Activated CD4-positive, alpha-beta T cell treated with anti-CD3 and anti-CD28 coated beads for 48 hours (primary cell): ENCODE measurements at places on chromosomes 1 and 21.
A peak's percentile ranks its signal among the peaks of the same experiment; 100 is the strongest.

- no peak for DNase-seq
Measured at GRCh38 chr1:216682752-216683151, 40.5 kb downstream of the ESRRG start.

DNA sequence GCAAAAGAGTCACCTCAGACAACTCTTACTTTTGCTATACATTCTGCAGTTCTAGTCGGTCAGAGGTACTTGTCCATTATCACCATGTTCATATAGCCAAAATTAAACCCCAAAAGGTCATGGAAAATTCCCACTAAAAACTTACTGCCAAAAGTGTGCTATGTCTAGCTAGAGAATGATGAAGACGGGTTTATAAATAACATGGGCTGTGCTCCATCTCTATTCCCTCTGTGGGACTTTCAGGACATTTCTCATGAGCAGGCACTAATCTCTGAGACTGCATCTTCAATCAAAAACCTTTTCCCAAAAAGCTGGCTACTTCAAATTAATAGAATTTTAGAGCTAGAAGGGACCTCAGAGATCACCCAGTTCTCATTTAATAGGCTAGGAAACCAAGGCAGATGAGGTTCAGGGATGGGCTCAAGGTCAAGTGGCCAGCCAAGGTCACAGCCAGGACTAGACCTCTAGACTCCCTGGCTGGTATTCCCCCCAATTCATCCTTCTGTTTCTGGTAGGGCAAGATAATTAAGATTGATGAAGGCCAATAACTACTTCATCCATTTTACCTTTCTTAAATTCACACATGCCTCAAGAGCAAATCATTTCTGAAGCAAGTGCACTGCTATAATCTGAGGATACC, 21.0 kb upstream of the MOB3C start:
- DNase-seq: no peak

GRCh38 chr1:228021355-228022030, 14.7 kb downstream of the WNT3A start:
- no peak for DNase-seq

- no peak for DNase-seq
Measured at GRCh38 chr1:43522776-43523480, 7.8 kb upstream of the PTPRF start.

- no peak for DNase-seq
Measured at GRCh38 chr1:76291191-76291590, 216.6 kb downstream of the ST6GALNAC3 start.

DNA sequence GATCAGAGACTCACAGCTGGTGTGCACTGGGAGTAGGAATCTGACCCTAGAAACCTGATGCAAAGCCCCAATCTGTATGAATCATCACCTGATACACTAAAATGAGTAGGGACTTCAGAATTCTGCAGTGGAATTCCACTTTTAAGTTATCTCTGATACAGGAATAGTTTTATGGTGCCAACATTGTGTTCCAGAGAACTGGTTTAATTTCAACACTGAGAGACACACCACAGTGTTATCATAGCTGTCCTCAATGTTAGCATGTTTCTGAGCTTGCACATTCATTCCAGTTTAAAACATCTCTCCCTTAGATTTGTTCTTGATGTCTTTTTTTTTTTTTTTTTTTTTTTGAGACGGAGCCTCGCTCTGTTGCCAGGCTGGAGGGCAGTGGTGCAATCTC, 7.1 kb downstream of the UTS2 start:
- DNase-seq: no peak

DNA sequence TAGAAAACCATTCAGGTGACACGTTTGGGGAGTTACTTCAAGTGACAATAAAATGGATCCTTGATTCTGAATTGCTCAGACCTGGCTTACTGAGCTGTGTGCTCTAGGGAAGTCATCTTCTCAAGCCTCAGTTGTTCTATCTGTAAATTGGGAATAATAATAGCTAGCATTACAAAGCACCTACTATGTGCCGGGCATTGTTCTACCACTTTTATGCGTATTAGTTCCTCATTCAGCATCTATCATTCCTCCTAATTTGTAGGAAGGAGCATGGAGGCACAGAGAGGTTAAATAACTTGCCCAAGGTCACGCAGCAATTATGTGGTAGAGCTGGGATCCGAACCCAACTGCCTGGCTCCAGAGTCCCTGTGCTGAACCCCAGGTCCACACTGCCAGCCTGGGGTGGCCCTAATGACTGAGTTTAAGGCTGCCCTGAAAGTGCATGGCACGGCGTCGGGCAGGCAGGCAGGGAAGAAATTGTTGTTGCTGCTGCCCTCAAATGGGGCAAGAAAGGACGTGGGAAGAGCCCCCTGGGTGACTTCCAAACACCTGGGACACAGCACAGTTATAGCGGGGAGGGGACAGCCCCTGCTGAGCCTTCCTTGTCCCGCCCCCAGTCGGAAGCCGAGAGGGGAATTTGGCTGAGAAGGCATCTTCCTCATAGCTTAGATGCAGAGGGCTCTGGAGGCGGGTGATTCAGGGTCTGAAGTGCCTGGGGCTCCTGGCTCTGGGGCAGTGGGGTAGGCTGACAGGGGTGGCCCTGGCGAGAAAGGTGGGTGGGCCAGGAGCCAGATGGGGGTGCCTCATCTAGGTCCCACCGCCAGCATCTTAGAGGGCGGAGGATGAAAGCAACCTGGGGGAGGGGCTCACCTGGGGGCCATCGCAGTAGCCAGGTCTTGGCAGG, 86.5 kb upstream of the IFFO2 start:
- DNase-seq: peak; percentile 34

DNA sequence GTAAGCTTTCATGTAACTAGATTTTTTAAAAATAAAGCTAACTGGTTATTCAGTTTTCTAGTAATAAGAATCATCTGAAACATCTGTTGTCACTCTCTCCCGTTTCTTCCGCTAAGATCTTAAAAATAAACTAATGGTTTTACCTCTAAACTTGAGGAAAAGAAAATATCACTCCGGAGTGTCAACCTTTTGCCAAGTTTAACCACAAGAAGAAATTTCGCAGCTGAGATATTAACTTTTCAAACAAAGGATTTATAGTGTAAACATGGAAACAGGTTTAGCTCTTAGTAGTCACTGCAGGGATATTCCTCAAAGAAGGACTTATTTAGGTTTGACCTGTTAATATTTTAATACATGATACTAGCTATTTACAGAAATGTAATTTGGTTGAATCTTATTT, 954.9 kb downstream of the ADGRL2 start:
- no peak for DNase-seq

GRCh38 chr21:44084496-44085241, 22.5 kb upstream of the PWP2 start:
- no peak for DNase-seq

DNA sequence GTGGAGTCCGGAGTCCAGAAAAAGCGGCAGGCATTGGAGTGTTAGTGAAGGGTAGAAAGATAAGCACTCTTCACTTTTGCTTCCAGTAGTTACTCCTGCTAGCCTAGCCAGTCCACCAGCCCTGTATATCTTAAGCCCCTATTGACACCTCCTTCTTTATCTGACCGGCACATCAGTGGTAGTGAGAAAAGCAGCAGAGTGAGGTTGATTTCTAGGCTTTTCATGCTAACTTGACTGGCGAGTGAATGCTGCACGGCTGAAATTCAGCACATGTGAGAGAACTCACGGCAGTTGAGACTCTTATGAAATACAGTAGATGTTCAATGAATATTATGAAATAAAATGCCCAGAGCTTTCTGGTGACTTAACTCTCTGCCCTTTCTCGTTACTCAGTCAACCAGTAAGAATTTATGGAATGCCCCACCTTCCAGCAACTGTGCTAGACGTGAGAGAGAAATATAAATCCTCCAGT, 128.2 kb downstream of the CACHD1 start:
- no peak for DNase-seq

DNA sequence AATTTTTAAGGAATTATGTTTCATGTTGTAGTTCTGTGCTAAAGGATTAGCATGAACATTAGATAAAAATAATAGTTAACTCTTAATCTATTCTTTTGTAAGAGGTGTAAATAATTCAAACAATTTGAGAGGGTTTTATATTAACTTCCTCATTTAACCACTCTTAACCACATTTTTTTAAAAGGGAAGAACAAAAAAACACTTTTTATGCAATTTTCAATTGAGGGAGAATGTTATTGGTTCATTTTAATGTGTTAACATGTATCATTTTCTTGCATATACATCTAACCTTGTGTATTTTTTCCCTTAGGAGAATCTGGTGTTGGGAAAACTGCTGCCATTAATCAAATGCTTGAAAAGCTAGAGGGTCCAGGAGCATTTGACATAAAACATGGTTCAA, 169.0 kb downstream of the LBR start:
- no peak for DNase-seq

DNA sequence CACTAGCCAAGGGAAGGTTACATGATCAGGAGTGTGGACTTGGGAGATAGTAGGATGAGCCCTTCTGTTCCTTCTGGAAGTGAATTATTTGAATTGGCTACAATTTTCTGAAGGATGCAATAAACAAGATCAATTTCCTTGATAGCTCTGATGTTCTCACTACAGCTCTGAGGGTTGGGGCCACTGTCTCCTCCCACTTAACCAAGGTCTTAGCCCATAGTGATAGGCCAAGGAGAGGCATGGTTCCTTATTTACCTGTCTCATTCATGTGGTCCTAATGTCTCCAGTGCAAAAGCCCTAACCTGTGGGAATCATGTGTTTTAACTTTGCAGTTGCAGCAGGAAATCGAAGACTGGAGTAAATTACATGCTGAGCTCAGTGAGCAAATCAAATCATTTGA, 34.8 kb downstream of the MIA3 start:
- DNase-seq: no peak
